ENCODE measurements at places on chromosomes 7 and 10.
A peak's percentile ranks its signal among the peaks of the same experiment; 100 is the strongest.

DNA sequence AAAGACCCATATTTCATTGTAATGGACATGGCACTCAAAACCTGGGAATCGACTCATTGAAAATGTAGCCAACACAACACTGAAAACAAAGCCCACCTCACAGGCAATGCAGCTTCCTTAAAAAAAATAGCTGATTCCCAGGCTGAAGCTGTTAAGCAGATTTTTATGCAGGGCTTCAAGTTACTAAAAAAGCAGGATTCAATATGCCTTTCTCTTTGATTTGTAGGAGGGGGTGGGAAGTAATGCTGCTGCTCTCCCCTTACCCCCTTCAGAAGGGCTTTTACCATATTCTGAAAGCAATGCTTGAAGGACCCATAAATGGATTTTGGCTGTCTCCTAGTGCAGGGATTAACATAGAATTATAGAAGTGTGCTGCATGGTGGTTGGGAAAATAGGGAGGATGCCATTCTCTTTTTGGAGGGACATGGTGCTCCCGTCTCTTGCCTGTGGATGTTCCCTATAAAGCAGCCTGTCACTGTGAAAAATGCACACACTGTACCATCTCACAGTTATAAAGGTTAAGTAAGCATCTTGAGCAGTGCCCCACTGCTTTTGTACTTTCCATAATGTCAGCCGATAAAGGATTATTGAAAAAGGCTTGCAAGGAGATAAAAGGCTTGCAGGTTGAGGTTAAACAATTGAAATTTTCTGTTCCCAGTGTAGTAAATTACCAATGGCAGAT, 262.8 kb downstream of the AUTS2 start:
- no peak for DNase-seq

DNA sequence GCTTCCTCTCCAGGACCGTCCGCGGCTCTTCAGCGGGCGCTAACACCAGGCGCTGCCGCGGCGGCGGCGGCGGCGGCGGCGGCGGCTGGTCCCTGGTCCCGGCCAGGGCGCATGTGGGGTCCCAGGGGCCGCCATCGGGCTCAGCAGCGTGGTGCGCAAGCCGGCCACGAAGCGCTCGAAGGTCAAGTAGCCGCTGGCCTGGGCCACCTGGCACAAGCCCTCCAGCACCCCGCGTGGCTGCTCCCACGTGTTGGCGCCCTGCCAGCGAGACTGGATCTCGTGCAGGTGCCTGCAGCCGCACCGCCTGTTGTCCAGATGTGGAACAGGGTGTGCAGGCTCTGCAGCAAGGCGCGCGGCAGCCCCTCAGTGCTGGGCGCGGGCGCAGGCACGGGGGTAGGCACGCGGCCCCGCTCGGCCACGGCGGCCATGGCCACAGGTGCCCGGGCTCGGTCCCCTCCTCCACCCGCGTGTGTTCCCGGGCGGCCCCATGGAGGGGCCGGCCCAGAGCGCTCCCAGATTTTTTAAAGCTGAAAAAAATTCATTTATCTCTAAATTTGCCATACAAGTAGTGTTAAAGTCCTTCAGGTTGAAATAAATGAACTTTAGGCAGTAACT, 884.2 kb upstream of the ZNF722 start:
- DNase-seq = no peak

DNA sequence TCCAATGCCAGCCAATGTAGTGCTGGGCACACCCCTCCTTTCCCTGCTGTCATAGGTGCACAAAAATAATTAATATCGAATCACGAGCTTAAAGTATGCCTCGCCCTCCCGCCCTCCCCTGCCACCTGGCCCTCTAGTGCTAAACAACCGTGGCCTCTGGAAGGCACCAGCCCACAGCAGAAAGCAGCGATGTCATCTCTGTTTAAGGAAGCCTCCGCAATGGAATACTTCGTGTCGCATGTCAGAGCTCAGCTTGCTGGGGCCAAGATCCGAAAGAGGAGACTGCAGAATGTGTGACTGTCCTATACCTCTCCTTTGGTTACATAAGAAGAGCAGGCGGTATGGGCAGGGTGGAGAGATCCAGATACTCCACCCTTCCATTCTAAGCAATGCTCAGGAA, 71.5 kb downstream of the RHOBTB1 start:
- DNase-seq = no peak

- no peak for DNase-seq
Measured at GRCh38 chr10:8350250-8350967, 295.9 kb downstream of the GATA3 start.

- DNase-seq = no peak
Measured at GRCh38 chr10:64037071-64037661, 516.0 kb downstream of the REEP3 start.

DNA sequence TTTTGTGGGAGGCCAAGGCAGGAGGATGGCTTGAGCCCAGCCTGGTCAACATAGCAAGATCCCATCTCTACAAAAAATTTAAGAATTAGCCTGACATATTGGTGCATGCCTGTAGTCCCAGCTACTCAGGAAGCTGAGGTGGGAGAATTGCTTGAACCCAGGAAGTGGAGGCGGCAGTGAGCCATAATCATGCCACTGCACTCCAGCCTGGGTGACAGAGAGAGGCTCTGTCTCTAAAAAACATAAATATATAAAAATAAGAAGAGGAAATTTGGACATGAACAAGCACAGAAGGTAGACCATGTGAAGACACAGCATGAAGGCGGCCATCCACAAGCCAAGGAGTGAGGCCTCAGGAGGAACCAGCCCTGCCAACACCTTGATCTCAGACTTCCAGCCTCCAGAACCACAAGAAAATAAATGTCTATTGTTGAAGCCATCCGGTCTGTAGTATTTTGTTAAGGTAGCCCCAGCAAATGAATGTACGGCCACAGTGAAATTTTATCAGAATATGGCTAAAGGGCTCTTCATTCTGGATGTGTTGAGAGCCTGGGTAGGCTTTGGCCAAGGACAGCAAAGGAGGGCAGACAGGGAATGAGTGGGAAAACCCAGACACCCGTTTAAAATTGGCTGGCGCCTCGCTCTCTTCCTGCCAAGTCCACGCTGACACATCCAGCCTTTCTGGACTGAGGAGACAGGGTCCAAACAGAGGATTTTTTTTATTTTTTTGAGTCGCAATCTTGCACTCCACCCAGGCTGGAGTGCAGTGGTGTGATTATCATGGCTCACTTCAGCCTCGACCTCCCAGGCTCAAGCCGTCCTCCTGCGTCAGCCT, 12.9 kb upstream of the GRID2IP start:
- DNase-seq = no peak

DNA sequence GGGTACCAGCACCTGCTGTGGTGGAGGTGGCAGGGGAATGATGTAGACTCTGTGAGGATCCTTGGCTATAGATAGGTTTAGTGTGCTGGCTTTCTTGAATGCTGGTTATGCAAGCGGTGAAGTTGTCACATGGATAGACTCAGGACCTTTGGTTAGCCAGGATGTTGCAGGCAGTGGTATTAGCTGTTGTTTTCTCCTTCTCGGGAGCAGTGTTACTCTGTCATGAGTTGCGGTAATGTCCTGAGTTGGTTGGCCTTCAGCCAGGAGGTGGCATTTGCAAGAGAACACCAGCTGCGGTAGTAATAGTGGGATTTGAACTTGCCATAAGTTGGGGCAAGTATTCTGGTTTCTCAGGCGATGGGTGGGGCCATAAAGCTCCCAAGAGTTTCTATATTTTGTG, 10.8 kb downstream of the AGK start:
- DNase-seq = no peak

DNA sequence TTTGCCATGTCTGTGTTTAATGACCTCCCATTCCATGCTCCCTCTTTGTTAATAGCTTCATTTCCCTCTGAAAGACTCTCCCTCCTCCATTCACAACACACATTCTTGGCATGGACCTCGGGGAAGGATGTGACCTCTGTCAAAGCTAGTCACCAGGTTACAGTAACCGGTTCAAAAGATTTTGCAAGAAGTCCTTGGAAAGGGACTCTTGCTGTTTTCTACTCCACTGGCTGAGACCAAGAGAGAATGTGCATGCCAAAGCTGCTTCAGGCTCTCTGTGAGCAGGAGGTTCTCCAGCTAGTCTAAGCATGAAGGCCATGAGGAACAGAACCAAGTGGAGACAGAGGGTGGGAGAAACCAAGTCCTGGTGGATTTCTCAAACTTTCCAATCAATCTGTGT, 732.6 kb downstream of the CCSER2 start:
- DNase-seq = no peak

- peak; percentile 57 for DNase-seq
Measured at GRCh38 chr10:14588084-14588937, 186.4 kb downstream of the FAM107B start.

DNA sequence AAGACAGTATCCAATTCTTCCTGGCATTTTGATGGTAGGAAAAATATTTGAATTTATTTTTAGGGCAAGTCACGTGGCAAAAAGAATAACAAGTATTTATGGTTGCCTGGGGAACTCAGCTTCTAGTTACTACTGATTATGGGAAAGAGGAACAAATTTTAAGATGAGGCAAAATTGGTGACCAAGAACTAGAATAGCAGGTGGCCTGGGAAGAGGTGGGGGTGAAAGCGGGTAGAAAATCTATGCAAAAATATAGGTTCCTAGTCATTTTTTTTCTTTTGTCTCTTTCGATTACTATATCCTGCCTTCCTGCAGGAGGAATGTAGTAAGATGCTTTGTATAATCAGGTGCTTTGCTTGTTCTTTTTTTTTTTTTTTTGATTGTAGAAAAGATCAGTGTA, 27.8 kb downstream of the ENTPD1 start:
- no peak for DNase-seq

DNA sequence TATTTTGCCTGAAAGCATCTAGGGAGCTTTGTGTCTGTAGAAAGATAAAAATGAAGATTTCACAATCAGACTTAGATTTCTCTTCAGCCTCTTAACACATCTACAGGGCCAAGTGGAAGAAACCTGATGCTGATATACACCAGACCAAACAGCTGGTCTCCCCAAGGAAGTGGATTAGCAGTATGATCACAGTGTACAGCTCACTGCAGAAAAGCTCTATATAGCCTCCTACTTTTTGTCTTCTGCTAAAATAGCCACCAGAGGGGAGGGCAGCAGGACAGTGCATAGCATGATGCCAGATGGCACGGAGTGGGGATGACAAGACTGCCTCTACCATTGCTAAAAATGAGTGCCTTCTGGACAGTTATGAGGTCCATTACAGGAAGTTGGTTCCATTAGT, 16.0 kb downstream of the FAM13C start:
- DNase-seq = no peak

- no peak for DNase-seq
Measured at GRCh38 chr7:113279256-113279655, 160.9 kb upstream of the SMIM30 start.

DNA sequence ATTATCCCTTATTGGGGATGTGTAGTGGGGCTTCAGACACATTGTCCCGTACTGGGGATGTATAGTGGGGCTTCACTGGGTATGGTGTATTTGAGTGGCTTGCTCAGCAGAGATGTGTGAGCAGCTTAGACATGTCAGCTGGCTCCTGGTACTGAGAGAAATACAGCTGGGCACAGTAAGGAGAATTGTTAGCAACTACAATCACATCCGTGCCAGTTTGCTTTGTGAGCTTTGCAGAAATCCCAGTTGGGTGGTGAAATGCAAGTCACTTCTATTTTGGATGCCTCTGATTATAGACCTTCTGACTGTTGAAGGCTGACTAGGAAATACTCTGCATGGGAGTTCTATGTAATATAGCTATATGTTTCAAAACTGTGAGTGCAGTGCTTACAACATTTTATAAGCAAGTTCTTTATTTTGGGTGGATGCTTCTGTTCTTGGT, 10.8 kb downstream of the CCNY start:
- no peak for DNase-seq

GRCh38 chr7:30493228-30493627, 11.4 kb downstream of the GGCT start:
- DNase-seq = no peak

DNA sequence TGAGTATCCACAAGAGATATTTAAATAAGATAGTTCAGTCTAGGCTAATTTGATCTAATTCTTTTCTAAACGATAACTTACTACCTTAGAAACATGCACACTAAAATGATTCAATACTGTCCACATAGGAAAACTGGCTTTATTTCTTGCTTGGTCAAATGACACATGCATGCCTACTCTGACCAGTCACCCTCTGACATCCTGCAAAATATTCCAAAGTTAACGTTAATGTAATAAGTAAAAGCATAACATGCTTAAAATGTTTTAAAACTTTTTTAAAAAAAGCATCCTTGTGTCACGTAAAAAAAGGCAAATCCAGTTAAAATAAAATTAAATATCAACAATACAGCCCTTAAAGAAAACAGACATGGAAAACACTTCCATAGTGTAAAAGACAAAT, 70.2 kb downstream of the UBE2H start:
- DNase-seq = no peak

DNA sequence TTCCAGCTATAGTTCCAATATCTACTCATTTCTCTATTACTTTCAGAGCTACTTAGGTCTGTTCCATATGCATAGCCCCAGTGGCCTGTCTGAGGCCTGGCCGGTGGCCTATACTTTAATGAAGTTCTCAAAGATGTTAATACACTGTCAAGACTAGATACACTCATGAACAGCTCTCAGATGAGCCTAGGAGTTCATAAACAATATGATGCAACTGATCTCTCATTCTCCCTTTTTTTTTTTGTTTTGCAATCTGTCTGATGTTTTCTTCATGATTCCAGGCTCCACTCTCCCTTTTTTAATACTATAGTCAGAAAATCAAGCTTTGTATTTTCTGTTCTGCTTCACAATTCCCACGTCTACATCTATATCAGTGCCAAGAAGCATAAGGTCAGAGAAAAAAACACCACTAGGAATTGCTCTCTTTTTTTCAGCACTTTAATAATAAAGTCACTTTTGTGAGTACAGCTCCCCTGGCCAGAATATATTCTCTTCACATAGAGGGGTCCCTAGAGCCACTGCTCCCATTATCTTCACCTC, 321.0 kb downstream of the C7orf25 start:
- DNase-seq = no peak

- DNase-seq = no peak
Measured at GRCh38 chr10:114575417-114576131, 82.5 kb downstream of the ABLIM1 start.

DNA sequence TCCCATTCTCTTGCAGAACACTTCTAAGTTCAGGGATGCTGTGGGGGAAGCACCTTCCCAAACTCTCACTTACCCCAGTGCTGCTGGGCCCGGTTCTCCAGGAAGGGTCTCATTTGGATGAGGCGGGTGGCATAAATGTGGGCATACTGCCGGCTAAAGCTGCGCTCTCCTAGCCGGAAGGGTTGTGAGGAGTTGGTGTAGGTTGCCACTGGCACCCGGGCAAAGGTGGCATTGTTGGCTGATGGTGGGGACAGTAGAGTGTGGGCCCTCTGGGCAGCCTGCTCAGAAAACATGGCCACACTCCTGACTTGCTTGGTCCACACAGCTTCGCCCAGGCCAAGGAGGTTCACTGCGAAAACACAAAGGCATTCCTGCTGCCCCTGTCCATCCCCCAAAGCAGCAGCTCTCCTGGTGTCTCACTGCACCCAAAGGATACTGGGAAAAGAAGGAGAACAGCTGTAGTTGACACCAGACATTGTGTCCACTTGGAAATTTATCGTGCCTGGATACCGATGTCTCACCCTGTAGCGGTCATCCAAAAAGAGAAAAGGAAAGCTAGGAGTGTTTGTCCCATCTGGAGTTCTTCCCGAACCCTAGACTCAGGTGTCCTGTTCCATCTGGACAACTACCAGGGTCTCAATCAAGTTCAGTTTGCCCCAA, 1.5 kb downstream of the POLD2 start:
- DNase-seq = no peak

Data from CD4-positive, alpha-beta T cell treated with Interleukin-2 at 100 ng/mL for 4 hours (primary cell).